ENCODE measurements at places on chromosomes 16 and 17.

DNA sequence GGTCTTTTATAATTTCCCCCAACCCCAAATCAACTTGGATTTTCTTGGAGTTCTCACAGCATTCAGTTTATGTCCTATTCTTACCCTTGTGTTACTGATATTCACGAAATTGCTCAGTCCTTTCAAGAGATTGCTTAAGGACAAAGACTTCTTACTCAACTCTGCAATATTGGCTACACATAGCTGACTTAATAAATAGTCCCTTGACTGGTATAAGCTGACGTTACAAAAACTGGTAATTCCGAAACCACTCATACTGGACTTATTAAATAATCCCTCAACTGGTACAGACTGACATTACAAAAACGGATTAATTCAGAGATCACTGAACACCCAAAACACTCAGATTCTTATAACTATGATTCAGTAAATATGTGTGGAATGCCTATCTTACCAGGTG lies 860 bp downstream of the TIGD7 start:
- no peak for DNase-seq

DNA sequence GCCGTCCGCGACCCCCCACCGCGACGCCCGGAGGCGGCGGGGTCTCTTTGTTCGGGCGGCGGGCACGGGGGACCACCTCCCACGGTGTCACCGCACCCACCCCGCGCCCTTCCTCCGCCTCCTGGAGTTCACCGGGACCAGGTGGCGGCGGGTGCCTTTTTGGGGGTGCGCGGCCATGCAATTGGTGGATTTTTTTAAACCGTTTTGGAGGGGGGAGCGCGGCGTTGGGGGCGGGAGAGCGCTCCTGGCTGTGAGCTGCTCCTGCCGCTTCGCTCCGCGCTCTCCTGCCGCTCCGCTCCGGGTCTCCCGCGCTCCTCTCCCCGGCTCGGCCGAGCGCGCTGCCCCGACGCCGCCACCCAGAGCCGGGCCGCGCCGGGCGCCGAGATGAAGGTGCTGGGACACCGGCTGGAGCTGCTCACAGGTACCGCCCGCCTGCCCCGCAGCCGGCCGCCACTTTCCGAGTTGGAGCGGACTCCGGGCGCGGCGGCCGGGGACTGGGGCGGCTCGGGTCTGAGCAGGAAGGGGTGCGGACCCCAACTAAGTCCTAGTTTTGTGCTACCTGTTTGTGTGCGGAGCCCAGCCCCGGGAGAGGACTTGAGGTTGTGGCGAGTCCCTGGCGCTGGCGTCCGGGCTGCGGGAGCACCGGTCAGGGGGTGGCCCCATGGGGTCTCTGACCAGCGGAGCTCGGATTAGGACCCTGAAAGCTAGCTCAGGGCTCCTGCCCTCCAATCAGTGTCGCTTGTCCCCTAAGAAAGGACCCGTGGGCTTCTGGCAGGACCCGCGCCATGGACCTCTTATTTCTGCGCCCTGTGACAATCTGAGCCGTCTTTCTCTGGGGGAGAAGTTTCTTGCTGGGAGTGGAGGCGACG lies 35.7 kb upstream of the NDRG4 start:
- DNase-seq = peak; percentile 52

DNA sequence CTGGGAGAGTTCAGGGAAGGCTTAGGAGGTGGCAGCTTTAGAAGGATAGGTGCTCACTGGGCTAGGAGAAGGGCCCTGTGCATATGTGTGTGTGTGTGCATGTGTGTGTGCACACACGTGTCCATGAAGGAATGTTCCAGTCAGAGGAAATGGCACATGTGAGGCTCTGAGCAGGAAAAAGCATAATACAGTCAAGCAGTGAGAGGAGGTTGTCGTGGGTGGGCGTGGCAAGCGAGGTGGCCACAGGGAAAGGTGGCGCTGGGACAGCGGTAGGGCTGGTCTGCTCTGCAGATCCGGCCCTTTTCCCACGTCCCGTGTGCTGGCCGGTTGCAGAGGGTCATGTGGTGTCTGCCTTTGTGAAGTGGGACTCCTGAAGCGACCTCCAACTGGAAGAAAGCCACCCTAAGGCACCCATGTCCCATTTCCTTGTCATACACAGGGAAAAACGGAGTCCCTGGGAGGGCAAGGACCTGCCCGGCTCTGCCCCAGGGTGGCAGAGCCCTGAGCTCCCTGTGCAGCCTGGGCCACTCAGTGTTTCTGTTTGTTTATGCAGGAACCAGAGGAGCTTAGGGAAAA lies 40.1 kb downstream of the NT5M start:
- no peak for DNase-seq

- DNase-seq = no peak
These were observed 112.6 kb upstream of the LHX1 start for GRCh38 chr17:36824678-36825101.

- DNase-seq = no peak
These were observed 10.2 kb downstream of the TAX1BP3 start for GRCh38 chr17:3657874-3658783.

DNA sequence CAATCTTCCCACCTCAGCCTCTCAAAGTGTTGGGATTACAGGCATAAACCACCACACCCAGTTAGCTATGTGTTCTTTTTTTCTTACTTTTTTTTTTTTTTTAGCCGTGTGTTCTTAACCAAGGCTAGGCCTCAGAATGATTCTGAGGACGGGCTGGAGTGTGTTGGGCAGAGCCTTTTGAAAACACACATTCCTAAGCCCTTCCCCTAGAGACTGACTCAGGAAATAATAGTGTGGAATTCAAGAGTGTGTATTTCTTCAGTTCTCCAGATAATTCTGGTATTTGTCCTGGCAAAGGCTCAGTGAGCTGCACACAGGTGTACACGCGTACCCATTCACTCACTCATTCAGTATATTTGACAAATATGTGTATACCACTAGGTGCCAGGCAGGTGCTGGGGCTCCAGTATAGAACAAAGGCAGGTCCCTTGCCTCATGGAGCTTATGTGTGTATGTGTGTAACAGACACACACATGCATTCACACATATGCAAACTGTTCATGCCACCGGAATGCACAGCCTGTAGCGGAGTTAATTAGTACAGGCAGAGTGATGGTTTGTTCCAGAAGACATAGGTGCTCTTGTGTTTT lies 19.4 kb upstream of the NFATC3 start:
- DNase-seq = no peak

- no peak for DNase-seq
These were observed 6.9 kb downstream of the LMF1 start for GRCh38 chr16:963913-964312.

GRCh38 chr17:1251866-1252608 lies 18.2 kb upstream of the BHLHA9 start:
- peak; percentile 97 for DNase-seq

GRCh38 chr17:59423137-59423724 lies 91.8 kb downstream of the YPEL2 start:
- DNase-seq = peak; percentile 58

DNA sequence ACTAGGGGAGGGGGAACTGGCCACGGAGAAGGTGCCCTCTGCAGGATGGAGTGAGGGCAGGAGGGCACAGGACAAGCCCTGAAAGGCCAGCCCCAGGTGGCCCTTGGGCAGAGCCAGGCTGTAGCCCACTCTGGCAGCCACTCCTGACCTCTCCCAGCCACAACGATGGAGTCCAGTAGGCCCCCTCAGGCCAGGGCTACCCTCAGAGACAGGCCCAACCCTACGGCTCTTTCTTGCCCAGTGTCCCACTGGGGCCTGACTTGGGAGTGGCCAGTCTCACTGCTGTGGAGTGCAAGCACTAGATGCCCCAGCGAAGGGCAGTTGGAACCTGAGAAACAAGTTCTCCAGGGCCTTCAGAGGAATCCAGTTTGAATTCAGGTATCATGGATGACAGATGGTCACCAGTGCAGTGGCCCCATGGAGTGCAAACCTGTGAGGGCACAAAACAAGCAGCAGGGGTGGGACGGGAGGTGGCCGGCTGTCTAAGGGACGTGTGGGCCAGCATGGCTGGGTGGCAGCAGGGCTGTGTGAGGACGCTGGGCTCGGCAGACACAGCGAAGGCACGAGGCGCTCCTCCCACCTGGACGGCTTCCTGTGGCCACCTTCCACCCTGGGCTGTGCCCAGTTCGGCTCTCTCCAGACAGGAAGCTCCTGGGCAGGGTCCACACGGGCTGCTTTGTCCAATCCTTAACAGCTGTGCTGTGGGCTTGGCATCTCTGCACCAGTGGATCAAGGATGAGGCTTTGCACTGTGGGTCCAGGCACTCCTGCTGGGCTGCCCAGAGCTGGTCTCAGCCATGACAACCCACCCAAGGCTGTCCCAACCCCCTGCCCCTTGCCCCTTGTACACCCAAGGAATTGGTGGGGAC lies 72.1 kb downstream of the AMFR start:
- DNase-seq = no peak

DNA sequence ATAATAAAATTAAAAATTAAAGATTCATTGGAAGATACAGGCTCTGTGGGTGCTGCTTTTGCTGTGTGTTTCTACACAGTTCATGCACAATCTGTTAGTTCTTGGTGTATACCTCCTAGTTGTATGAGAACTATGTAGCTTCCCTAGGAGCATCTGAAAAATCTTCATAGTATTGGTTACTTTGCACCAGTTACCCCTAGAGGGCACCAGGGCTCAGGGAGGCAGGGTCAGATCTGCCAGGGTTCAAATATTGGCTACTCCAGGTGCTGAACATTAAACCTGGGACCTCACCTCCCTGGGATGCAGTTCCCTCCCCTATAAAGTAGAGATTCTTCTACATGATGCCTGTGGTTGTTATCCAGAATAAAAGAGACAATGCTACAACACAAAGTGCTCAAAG lies 583.0 kb upstream of the CDH11 start:
- DNase-seq = no peak

GRCh38 chr17:266219-266618 lies 84.8 kb upstream of the DOC2B start:
- no peak for DNase-seq

- DNase-seq = peak; percentile 13
These were observed 58.5 kb downstream of the OR1D5 start for GRCh38 chr17:3004925-3005324.

GRCh38 chr16:67430977-67431774 lies at the start of gene HSD11B2:
Gene HSD11B2, plus strand, starts transcription at chr16:67431121. Its CDS starts 128 bp downstream, at chr16:67431249.
- peak; percentile 86 for DNase-seq

- no peak for DNase-seq
These were observed 159.8 kb downstream of the RPTOR start for GRCh38 chr17:80704381-80704819.

DNA sequence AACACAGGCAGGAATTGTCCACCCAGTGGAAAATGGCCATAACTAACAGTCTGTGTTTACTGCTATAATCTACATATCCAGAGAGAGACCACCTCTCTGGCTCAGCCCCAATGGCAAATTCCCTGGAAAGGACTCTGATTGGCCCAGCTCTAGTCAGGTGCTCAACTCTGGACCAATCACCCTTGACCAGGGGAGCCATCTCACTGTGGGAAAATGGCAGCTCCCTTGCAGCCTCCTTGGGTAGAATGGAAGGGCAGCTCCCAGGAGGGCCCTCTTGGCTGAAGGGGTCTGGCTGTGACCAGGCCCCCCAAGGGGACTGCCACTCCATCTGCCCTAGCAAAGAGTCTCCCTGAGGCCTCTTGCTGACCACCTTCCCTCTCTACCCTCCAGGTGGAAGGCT lies 3.1 kb downstream of the ALOX15B start:
- no peak for DNase-seq

DNA sequence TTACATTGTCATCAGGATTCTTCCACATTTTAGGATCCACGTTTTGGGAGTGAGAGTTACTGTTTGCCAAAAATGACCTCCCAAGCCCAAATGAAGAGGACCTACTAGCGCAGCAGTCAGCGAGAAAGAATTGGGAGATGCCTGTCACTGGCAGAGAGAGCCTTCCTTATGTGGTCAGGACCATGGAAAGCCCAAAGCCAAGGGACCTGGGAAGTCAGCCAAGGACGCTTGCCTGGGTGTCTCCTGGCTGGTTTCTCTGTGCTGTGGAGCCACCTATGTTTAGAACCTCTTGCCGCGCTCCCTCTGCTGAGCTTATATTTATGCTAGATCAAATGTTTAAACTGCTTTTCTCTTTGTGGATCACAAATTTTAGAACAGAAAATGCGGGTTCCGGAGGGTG lies 24.9 kb upstream of the RHBDL3 start:
- no peak for DNase-seq

DNA sequence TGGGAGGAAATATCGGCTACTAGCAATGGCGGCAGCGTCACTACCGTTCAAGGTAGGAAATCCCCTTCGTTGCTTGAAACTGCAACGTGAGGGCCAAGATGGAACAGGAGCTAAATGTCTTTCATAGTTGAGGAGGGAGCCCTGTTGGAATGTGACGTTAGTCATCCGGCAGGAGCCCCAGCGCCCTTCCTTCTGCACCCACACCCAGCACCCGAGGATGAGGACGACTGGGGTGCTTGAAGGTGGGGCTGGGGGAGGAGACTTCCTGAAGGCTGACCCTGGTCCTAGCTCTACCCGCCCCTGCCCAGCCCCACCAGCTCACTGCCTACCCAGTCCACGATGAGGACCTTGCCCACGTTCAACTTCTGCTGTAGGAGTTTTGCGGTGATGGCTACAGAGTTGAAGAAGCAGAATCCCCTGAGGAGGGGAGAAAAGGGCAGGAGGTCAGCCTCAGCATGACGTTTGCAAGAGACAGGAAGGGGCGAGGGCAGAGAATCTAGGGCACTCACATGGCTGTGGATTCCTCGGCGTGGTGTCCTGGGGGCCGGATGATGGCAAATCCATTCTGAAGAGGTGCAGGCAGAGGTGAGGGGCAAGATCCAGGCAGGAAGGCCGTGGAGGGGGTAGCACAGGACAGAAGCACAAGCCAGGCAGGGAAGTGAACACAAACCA lies 11.9 kb downstream of the G6PC3 start:
- DNase-seq = no peak

DNA sequence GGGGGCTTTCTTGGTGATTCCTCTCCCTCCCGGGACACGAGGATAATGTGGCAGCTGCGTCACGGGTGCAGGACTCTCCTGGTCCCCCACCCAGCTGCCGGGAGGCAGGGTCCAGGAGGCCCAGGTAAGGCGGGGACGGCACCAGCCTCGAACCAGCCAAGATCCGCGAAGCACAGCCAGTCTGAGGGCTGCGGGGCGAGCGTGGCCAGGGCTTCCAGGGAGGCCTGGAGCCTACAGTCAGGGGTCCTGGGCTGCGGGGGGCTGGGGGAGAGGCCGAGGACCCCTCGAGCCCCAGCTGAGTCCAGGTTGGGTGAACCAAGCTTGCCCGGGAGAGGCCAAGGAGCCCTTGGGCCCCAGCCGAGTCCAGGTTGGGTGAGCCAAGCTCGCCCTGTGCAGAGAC lies 10.0 kb downstream of the TPSD1 start:
- no peak for DNase-seq

DNA sequence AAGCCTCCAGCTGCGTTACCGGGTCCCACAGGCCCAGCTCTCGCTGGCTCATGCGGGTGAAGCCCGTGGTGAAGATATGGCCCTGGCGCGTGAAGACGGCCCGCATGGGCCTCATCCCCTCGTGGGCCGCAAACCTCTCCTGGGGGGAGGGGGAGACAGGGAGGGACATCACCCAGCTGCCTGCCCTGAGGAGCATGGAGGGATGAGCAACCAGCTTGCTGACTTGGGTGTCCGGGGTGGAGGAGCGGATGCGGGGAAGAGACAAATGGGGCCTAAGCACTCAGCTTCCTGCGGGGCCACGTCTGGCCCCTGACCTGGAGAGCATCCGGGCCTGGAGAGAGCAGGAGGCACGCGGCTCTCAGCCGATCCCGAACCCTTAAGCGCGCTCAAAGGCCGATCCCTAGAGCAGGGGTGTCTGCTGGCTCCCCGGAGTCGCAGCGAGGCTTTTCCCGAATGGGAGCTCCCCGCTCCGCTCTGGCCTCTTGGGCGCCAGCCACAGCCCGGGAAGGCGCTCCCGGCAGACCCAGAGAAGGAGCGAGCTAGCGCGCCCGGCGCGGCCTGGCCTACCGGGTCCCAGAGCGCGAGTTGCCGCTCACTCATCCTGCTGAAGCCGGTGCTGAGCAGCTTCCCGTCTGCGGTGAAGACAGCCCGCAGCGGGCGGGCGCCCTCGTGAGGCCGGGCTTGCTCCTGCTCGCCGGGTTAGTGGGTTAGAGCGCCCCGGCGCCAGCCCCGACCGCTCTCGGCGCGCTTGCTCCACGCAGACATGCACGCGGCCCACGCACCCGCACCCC lies 5.0 kb downstream of the CORO6 start:
- peak; percentile 92 for DNase-seq

Measured in NCI-H69 (cell line).